ENCODE measurements at places on chromosomes 6 and 20.

DNA sequence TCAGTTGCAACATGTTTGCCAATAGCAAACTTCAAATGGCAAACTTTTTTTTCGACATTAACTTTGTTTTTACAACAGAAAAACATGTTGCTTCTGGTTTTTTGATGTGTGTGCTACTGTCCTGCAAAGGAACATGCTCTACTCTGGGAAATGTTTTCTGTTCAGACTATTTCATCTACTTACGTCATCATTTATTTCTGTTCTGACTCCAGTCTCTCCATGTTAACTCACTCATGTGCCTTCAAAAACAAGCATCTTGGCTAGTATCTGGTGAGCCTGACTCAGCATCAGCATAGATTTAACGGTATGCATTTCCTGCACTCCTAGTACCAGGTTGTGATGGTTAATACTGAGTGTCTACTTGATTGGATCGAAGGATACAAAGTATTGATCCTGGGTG is 36.1 kb upstream of the MAP7 start:
- DNase-seq, result no peak

DNA sequence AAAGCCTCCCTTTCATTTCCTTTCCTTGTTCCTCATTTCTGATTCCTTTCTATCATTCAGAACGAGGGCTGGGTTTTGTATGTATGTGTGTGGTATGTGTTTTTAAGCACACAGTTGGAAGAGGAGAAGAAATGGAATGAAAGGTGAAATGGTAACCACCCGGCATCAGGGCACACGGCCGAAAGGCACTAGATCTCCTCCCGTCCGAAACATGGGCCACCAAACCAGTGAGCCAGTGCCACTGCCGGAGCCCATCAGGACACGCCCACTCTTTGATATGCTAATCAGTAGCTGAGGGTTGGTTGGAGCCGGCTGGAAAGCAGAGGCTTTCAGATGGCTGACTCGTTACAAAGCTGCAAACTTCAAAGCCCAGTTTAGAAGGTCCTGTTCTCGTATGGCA is 228.6 kb upstream of the JARID2 start:
- no peak for DNase-seq

DNA sequence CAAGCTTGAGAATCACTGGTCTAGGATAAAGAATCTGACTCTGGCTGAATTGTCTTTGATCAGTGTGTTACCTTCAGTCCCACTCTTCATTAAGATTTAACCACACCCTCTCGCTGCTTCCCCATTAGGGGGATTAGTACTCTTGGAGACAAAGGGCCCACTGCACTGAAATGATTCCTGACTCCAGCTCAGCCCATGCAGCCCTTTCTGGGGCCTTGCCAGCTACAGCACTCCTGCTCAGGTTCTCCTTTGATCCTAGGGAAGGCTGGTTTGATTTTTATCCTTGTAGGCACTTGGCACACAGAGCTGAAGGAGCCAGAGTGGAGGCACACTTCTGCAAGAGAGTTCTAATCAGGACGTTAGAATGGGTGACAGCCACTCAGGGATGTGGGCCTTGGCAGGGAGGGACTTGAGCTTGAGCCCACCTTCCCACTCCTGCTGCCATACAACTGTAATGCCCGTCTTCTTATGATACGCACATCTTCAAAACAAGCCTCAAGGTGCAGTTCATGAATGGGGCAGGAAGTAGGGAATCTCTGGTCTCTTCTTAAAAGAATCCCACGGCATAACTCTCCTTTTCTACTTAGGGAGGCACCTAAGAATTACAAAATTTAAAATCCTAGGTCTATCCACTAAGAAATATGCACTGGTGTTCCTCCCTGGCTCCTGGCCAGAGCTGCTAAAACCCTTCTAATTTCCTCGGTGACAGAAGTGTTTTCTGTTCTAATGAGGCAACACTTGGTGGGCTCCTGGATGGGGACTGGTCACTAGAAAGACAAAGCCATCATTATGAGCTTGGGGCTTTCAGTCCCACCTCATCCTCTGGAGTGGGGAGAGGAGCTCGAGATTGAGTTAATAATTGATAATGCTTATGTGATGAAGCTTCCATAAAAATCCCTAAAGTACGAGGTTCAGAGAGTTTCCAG is 1.5 kb upstream of the SLA2 start:
- no peak for DNase-seq

DNA sequence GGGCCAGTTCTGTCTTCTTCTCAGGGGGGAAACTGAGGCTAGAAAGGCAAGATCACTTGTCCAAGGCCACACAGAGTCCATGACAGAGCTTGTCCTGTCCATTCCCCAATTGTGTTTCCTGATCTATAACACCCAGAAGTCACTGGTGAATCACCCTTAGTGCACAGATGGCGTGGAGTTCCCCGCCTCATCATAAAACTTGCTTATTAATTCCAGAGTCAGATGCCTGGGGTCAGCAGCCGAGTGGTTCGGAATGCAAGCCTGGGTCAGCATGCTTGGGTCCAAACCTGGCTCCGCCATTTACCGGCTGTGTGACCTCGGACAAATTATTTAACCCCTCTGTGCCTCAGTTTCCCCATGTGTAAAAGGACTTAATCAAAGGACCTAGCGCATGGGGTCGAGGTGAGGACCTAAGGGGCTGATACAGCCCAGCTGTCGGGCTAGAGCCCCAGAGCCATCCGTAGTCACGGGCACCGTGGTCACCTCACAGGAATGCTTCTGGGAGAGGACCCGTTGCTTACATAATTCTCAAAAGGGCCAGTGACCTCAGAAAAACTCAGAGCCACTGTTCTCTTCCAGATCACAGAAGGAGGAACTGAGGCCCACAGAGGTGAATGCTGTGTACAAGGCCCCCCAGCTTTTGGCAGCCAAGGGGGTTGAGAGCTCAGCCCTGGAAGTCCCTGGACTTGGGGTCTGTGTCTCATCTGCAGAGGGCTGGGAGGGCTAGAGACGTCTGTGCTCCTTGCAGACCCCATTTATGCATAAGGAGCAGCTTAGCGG is 1.4 kb upstream of the ZBP1 start:
- no peak for DNase-seq

GRCh38 chr6:27157459-27158315 is 89.8 kb upstream of the PRSS16 start:
- no peak for DNase-seq

- DNase-seq, result no peak
Measured at GRCh38 chr6:2800552-2801316, 35.5 kb downstream of the WRNIP1 start.

- DNase-seq, result no peak
Measured at GRCh38 chr6:139763468-139764210, 389.2 kb upstream of the CITED2 start.

DNA sequence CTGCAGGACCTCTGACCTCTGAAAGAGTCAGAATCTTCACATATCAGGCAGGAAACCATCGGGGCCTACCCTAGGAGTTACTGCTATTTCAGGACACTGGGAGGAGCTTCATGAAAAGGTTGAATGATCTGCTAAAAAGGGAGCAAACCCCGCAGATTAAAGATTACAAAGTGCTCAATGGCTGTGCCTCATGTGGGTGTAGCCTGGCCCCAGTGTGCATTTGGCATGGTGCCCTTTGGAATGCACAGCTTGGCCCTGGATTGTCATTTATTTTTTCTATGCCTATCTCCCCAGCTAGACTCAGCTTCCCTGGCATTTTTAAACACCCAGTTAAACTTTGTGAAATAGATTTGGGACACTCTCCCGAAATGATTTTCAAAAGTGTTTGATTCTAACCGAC is 368.5 kb upstream of the SPTLC3 start:
- no peak for DNase-seq

DNA sequence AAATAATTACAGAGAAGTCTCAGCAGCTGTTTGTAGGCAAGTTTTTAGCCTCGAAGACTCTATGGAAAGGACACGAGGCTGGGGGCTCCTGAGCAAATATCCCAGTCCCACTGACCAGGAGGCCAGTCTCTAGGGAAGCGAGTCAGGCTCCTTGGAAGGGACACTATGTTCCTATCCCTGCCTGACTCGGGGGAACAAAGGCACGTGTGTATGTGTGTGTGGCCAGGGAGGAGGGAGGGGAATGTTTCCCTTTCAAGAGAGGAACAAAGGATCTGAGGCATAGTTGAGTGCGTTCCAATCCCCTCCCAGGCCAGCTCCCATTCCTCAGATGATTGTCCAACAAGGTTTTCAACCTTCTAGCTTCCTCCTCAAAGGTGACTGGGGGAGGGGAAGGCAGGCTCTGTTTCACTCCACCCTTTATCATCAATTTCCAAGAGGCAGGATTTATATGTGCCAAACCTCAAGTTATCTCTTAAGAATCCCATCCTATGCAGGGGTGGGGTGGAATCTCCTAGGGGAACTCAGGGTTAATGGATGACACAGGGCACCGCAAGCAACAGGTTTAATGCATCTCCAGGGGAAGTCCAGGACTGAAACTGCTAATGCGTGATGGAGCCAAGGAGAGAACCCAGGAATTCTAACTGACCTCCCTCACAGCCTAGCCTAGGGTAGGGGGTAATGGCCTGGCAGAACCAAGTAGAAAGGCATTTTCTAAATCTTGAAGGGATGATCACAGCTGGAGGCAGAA is 9.9 kb downstream of the BCL2L1 start:
- DNase-seq, result no peak

DNA sequence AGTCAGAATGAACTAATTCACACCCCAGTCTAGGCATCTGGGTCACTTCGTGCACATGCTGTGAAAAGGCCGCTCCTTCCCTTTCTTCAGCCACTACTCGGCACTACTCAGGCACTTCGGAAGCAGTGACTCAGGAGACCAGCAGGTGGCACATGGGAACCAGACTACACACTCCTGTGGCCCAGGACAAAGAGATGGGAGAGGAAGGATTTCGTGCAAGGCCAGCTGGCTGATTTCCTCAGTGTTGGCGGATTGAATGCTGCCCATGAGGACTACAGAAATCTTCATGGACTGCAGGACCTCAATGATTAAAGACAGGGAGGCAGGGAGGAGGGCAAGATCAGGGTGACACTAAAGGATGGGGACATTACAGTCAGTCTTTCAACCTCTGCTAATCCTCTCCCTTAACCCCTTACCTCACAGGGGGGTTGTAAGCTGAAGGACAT is 117.8 kb upstream of the SPACA1 start:
- peak; percentile 59 for DNase-seq

DNA sequence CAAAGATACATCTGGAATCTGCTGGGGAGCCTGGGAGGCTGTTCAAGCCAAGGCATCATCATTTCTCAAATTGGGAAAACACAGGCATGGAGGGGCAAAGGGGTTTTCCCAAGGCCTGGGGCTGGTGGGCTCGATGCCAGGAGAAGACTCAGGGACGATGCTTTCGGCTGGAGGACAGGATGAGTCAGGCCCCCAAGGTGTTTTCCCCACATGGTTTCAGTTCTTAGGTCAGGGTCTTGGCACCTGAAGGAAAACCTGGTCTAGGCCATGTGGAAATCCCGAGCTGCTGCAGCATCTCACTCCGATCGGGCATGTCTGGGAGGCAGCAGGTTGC is 348.1 kb downstream of the CDC5L start:
- no peak for DNase-seq

DNA sequence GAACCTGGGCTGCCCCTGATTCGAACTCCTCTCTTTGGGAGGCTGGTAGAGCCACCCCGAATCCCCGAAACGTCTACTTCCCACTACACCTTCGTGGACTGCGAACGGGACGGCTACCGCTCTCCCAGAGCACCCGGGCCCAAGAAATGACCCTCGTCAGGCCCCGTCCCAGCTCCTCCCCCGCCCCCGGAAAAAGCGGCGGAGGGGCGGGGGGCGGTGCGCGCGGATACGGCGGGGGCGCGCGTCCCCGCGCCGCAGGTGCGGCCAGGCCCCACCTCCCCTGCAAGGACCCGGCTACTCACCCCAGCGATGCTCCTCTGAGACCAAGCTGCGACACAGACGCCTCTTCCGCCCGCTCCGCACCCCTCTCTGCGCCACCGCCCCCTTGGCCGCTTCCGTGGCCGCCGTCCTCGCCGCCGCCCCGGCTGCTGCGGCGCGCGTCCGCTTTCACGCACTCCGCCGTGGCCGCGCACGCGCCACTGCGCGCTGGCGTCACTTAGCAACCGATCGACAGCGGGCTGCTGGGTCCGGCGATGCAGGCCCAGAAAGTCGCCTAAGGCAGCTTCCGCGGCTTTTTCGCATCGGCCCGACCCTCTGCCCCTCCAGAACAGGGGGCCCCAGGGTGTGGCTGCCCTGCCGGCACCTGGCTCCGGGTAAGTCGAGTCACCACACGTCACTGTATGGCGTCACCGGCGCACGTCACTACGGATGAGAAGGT is at the start of gene BTBD9:
Gene BTBD9 (minus strand): TSS at position 432 of the 718 bp plus-strand sequence.
- peak; percentile 68 for DNase-seq

Data from NK-92 treated with Interleukin-12 subunit alpha and Interleukin-12 subunit beta, amount 100 ng/mL, for 24 hours (cell line).